ENCODE measurements at places on chromosomes 6 and 20.

- DNase-seq = no peak
These were observed 59.8 kb downstream of the LAMP5 start for GRCh38 chr20:9574181-9574580.

GRCh38 chr6:129498541-129498940 is 211.4 kb downstream of the ARHGAP18 start:
- DNase-seq = no peak

GRCh38 chr6:25046942-25047341 is 111.2 kb upstream of the RIPOR2 start:
- no peak for DNase-seq

DNA sequence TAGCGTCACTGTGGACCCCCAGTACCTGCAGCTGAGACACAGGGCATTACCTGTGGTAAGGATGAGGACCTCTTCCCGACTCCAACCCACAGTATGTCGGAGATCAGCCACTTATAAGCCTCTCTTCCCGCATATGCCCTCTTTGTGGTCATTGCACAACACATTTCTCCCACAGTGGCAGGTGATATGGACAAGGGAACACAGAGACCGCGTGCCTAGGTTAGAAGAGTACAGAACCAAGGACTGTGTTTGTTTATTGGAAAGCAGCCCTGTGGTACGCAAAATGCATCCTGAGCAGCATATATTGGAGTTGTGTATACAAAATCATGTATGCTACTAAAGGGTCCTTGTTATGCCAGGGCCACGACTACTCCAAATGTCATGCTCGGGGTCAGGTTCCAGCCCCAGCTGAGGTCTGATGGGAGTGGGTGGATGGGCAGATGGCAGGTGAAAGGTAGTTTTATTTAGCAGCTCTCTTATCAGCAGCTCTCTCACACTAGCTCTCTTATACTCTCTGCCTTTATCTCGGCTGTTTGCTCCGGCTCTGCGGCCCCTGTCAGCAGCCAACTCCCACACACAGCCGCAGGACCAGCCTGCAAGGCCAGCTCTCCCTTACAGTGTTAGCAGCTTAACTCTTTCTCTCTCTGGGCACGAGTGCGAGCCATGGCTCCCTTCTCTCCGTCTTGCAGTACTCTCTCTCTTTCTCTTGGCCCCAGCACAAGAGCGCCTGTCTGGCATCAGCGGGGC is 569.0 kb downstream of the KIF16B start:
- no peak for DNase-seq

DNA sequence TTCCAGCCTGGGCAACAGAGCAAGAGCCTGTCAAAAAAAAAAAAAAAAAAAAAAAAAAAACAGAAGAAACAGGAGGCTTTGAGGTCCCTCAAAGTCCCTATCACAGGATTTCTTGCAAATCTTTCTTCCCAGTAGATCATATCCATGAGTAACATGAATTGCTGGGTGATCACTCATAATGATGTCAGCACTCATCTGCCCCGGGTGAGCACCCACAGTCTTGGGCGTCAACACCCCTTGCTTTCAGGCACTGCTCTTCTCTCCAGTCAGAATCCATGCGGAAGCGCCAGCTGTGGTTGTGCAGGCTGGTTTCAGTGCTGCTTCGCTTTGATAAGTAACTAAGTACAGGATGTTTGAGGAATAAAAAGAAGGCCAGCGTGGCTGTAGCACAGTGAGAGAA is 40.2 kb upstream of the INSM1 start:
- DNase-seq = no peak

GRCh38 chr6:89308525-89309395 is 6.3 kb downstream of the GABRR2 start:
- DNase-seq = no peak

- DNase-seq = no peak
These were observed 89.5 kb upstream of the TBX18 start for GRCh38 chr6:84853901-84854300.

- no peak for DNase-seq
These were observed 8.3 kb downstream of the ELOVL2 start for GRCh38 chr6:11035616-11036350.

DNA sequence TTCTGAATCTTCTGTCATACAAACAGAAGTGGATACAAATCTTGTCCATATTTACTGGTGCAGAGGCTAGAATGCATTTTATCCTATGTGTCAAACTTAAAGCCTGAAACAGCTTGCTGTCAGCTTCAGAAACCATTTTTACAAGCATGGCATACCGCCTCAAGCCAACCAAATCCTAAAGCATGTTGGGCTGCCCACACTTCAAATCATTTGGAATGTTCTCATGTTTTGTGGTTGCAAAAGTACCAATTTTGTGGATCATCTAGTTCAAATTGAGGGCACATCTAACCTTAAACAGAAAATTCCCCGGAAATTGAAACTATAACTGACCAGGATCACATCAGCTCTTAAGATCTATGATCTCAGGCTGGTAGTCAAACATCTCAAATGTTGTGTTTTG is 3.2 kb downstream of the GPR63 start:
- DNase-seq = no peak

GRCh38 chr6:78492351-78493017 is 374.9 kb upstream of the IRAK1BP1 start:
- DNase-seq = no peak

GRCh38 chr6:150932996-150933395 is 67.5 kb downstream of the MTHFD1L start:
- DNase-seq = no peak

DNA sequence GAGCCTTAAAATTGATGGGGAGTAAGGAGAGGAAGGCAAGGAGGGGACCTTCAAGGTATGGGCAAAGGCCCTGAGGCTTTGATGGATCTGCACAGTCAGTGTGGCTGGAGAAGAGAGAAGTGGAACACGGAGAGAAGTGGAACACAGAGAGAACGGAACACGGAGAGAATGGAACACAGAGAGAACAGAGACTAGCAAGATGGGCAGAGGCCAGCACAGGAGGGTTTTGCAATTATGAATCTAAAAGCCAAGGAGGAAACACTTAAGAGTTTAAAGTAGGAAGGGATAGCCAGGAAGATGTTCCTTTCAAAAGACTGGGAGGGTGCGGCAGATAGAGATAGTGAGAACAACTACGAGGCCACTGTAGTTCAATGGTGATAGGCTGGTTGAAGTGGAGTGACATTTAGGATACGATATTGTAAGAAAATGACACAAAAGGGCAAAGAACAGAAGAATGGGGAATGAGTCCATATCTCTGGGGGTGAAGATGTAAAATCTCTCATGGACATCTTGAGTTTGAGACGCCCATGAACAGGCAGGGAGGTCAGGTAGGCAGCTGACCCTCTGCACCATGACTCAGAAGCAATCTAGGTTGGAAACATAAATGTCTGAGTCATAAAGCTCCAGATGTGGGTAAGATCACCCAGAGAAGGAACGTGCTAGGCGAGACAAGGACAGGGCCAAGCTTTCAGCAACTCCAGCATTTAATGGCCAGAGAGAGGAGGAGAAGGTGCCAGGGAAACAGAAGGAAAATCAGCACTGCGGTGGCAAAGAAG is 25.4 kb downstream of the ZMYND8 start:
- no peak for DNase-seq

- peak; percentile 9 for DNase-seq
These were observed 654 bp downstream of the WASF1 start for GRCh38 chr6:110178626-110179405.

DNA sequence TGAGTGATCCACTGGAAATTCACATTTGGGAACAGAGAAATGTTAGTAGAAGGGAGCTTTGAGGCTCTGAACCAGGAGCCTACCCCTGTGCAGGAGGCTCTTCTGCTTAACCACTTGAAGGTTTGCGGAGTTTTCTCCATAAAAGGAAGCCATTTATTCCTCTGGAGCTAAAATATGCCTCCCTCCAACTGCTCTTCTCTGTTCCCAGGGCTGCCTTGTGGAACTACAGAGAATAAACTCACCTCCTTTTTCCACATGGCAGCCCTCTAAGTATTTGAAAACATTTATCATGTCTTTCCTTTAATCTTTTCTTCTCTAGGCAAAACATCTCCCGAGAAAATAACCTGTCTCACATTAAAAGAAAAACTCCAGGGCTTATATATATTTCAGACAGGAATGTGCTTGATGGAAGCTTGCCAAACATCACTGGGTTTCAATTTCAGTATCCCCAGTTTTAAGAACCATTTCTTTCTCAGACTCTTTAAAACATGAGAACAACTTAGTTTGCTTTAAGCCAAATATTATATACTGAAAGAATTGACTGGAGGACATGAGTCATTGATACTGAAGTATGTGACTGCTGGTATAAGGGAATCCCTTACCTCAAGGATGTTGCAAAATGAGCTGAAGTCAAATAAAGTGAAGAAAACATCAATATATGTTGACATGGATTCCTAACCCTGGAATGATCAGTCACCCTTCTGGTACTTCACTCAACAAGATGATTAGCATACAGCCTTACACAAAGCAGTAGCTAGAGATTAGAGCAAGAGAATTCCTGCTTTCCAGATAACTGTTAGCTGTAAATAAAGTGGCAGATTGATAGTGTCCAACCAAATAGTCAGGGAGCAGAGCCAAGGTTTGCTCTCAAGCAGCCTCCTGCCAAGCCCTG is 74.0 kb downstream of the ZBTB2 start:
- no peak for DNase-seq

DNA sequence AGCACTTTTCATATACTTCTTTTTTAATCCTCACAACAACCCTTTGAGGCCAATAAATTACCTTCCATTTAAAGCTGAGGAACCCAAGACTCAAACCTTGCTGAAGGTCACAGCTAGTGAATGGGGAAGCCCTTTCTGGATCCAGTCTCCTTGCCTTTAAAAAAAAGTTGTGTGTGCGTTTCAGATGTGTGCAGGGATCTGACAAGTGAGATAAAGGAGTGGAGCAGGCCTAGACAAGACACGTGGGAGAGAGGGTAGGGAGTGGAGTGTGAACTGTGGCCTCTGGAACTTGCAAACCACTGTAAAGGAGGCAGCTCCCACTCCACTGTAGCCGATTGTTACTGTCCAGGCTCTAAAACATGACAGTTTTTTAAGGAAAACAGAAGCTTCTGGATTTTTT is 1.9 kb downstream of the KLHL32 start:
- no peak for DNase-seq

DNA sequence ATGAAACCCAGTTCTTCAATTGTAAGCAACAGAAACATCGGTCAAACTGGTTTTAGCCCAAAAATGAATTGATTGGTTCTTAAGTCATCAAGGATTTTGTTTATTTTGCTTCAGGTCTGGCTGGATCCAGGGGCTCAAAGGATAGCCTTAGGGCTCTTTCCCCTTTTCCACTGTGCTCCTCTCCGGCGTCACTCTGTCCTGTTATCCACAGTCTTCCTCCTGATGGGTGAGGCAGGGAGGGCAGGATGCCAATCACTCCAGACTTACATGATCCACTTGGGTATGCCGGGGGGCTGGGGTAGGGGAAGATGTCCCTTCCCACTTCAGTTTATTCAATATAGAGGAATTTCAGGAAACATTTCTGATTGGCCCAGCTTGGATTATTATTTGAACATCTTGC is 40.0 kb downstream of the PLAGL2 start:
- no peak for DNase-seq

DNA sequence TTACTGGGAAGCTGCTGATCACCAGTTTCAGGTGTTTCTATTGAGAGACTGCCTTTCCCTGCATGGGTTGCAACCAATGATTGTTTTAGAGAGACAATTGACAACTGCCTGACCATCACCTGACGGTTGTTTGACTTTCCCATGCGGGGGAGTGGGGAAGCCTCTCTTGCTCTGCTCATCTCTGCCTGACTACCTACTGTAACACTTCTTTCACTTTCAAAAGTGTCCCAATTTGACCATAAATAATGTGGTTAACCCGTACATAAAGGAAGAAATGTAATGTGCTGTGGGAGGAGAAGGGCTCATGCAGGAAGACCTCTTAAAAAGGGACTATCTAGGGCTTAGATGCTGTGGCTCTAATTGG is 122.1 kb upstream of the PHACTR1 start:
- no peak for DNase-seq

- DNase-seq = no peak
These were observed 32.3 kb downstream of the CNKSR3 start for GRCh38 chr6:154478021-154478700.

- DNase-seq = no peak
These were observed 20.4 kb downstream of the ZNF337 start for GRCh38 chr20:25676164-25676809.

- DNase-seq = no peak
These were observed 5.1 kb downstream of the BTN2A2 start for GRCh38 chr6:26388014-26388413.

DNA sequence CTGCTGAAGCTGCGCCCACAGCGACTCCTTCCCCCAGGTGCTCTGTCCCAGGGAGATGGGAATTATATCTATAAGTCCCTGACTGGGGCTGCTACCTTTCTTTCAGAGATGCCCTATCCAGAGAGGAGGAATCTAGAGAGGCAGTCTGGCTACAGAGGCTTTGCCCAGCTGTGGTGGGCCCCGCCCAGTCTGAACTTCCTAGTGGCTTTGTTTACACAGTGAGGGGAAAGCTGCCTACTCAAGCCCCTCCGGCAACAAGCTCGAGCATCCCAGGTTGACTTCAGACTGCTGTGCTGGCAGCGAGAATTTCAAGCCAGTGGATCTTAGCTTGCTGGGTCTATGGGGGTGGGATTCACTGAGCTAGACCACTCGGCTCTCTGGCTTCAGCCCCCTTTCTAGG is 152.5 kb upstream of the MAP3K7 start:
- DNase-seq = no peak

DNA sequence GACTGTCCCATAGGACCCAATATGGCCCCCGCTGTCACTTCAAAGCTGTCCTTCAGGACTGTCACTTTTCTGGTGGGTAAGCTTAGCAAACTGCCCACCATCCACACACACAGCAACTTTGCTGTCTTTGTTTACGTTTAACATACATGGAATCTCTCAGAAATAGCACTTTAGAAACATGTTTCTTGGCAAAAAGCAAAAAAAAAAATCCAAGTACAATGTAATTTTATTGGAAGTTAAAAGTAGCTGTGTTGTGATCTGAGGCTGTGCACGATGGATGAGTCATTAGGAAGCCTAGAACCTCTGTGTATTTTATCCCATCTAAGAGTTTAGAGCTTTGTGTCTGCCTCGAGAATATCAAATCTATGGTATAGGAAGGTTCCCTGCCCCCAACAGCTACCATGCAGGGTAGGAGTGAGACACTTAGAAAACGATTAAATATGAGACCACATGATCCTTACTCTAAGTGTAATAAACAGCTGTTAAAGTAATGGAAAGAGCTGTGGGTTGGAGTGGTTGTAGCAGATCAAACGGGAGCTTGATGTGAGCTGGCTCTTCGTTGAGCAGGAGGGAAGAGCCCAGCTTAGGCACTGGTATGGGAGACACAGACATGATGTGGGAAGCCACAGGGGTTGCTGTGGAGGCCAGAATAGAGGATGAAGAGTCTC is 119.5 kb downstream of the PLEKHG1 start:
- no peak for DNase-seq

GRCh38 chr20:35604449-35604747 is 11.2 kb upstream of the SPAG4 start:
- DNase-seq = no peak

GRCh38 chr20:44400671-44400969 is 45.1 kb downstream of the HNF4A start:
- no peak for DNase-seq

- no peak for DNase-seq
These were observed 99.3 kb upstream of the PROKR2 start for GRCh38 chr20:5416086-5416485.

- no peak for DNase-seq
These were observed 126.8 kb downstream of the IPCEF1 start for GRCh38 chr6:154229786-154230185.
